ENCODE measurements at places on chromosomes 1 and 21. TPM values are rescaled to one million over a fixed set of nuclear protein-coding genes. Genes with fewer than 3 reads are reported as not detected.

DNA sequence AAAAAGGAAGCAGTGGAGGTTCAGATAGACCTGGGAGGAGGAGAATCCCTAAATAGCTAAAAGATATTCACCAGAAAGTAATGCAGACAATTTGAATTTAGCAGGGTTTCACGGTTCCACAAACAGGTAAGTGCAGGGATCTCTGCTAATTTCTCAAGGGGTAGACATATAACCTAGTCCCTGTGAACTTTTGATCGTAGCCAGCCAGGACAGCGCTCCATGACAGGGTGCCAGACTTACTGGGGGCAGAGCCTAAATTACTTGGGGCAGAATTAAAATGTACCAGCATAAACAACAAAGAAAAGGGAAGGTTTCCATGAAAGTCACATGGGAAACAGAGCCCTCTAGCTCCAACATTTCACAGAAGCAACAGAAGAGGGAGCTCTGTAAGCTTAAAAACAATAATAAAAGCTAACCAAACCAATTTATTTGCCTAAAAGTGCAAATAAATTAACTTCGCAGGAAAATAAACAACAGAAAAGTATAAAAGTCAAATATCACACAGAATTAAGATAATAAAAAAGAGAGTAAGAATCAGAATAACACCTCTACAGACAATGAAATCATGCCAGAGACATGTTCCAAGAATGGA lies 198.3 kb downstream of the DUSP10 start:
- ATAC-seq = no peak

The TGFB2 gene
- total RNA-seq = not detected

DNA sequence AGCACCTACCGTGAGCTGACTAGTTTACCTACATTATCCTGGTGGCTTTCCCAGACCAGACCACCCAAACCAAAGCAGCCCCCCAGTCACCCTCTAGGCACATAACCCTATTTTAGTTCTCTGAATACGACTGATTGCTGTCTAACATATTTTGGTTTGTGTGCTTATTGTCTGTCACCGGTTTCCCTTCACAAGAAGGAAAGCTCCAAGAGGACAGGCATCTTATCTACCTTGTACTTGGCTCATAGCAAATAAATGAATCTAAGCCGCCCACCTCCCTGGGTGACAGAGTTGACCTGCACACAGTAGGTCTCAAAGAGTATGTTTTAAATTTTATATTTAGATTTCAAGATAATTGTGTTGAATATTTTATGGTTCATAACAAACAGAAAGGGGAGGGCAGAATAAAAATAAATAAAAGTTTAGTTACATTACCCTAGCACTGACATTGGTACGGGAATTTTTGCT lies 904 bp upstream of the PRDX6 start:
- no peak for ATAC-seq

- ATAC-seq = no peak
Measured at GRCh38 chr21:26120828-26121227, 49.7 kb downstream of the APP start.

The ACADM gene
- 41.3 TPM for total RNA-seq

The LCE2C gene
- total RNA-seq = not detected

GRCh38 chr1:225426395-225427234 lies 1.2 kb downstream of the LBR start:
- peak; percentile 11 for ATAC-seq

- no peak for ATAC-seq
Measured at GRCh38 chr21:25496825-25497482, 110.3 kb downstream of the MRPL39 start.

- no peak for ATAC-seq
Measured at GRCh38 chr21:30072496-30072895, 94.1 kb downstream of the CLDN17 start.

The BEND5 gene
- 5.3 TPM for total RNA-seq

DNA sequence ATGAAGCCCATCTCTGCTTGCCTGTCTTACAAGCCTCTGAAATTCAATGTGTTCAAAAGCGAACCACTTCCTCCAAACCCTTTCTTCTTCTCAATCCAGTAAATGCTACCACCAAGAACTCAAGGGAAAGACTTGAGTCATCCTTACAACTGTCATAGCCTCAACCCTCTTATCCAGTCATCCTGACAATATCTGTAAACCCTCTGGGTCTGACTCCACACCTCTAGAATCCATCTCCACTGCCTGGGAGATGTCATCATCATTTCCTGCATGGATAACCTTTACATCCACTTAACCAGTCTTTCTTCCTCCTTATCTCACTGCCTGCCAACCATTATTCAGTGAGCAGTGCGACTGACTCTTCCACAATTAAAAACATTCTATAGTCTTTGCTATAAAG lies 441.1 kb downstream of the SETD4 start:
- peak; percentile 53 for ATAC-seq

- no peak for ATAC-seq
Measured at GRCh38 chr1:24248859-24249258, 61.8 kb upstream of the IFNLR1 start.

DNA sequence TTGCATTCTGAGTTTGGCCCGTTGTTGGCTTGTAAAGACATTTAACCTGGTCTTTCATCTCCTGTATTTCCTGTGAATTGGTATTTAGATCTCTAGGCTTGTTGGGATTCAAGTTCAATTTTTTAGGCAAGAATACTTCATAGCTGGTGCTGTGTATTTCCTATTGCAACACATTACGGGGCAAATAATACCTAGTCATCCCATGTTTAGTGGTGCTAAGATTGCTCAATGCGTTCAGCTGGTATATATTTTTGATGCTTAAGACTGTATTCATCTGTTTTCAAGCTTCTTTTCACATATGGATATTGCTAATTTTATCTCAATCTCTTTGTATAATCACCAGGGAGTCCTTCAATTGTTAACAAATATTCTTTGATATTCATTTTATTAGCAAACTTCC lies 87.5 kb upstream of the ZBTB18 start:
- ATAC-seq = no peak

DNA sequence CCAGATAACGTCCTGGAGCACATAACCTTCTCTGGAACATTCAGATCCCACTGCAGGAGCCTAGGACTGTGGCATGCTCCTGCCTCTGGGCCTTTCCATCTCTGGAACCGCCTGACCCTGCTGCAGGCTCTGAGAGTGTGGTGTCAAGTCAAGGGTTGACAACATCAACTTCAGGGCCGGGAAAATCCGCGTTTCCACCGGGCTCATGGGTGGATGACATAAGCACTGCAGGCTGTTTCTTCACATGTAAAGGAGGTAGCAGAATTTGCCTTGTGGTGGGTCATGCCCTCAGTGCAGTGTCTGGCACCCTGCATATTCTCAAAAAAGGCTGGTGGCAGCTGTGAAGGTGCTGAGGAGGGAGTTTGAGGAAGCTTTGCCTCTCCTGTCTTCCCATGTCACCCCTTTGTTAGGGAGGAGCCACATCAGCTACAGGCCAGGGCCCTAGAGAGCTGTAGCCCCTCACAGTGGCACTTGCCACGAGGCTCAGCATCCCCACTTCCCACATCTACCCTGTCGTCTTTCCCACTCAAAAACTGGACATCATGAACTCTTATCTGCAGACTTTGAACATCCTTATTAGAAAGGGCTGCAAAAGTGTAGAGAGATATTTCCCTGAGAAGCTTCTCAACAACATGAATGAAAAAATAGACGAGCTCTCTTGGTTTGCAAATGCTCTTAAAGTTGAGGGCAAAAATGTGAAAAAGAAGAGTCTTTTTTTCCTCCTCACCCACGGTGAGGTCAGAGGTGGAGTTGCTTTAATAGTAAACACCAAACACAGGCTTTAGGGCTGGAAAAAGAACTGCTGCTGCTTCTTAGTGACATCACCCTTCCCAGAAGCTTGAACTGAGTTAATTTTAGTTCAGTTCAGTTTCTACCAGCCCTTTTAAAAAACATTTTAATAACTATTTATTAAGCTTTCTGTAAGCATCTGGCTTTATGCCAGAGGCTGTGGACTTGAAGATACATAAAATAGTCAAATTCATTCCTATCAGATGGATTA lies 121.3 kb downstream of the HUNK start:
- no peak for ATAC-seq

GRCh38 chr1:247548092-247548491 lies 842 bp upstream of the GCSAML start:
- no peak for ATAC-seq

- no peak for ATAC-seq
Measured at GRCh38 chr1:76065270-76065669, 9.3 kb upstream of the ST6GALNAC3 start.

- peak; percentile 77 for ATAC-seq
Measured at GRCh38 chr1:226912587-226913176, 27.4 kb upstream of the COQ8A start.

The NECTIN4 gene
- total RNA-seq = 0.22 TPM

The LEFTY1 gene
- total RNA-seq = not detected

DNA sequence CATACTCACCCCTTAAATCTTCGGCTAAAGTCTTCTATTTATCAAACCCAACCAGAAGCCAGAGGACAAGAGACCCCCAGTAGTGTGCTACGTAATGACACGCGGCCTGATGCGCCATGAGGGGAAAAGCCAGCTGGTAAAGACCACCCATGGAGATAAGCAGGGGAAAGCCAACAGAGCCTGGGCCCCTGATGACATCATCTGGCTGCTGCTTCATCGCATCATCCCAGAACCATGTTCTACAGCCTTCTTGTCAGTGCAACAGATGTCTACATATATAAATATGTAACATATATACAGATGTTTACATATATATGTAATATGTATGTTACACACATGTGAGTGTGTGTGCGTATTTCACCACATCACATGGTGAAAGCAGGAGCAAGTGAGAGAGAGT lies 81.7 kb upstream of the VANGL1 start:
- no peak for ATAC-seq

GRCh38 chr21:40633048-40633447 lies 213.9 kb downstream of the DSCAM start:
- no peak for ATAC-seq

DNA sequence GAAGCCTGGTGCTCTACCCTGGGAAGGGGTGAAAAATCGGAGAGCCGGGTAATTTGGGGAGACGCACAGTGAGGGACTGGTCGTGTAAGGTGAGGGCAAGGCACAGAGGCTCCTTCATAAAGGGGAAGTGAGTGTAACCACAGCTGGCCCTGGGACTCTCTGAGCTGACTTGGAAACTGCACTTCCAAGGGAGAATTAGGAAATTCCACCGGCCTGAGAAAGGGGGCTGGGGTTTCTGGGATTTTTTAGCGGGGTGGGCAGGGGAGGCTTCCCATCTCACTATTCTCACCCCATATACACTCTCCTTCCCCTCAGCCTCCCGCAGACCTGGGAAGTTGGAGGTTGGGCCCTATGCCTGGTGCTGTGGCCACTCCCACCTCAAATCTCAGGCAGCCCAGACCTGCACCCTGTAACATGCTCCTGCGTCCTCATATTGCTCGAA lies 88.3 kb upstream of the IPO9 start:
- ATAC-seq = peak; percentile 30

GRCh38 chr21:42515708-42516502 lies 2.3 kb downstream of the SLC37A1 start:
- no peak for ATAC-seq

GRCh38 chr1:232995189-232995588 lies 44.8 kb downstream of the NTPCR start:
- no peak for ATAC-seq

DNA sequence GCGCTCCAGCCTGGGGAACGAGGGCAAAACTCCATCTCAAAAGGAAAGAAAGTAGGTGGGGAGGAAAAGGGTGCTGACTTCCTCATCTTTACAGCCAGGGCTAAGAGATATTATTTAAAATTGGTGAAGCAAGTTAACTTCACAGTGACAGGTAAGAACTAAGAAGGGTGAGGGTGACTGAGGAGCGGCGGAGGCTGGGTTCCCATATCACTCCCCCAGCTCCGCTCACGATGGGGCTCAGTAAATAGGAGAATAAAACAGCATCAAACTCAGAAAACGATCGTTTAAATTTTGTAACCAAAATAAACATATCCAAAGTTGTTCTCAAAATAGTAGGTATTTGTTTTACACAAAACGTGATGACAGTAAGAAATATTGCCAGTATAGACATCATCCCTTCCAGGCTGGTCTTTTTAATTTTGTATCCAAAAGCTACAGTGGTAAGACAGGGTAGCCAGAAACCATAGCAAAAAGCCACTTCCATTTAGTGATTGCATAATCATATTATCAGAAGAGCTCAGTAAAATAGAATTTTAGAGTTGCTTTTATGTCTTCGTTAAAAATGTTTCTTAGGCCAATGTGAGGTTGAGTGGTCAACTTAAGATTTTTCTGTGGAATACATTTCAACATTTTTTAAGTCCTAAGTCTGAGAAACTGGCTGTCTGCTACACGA lies 26.2 kb upstream of the ADARB1 start:
- ATAC-seq = no peak

Data from activated T-helper 17 cell treated with anti-CD3 and anti-CD28 coated beads, Interleukin-2, amount 50 U/mL, for 72 hours (primary cell).